K562 (cell line): ENCODE measurements at places on chromosomes 5 and 9.

- no peak for DNase-seq
These were observed 2.9 kb upstream of the KLF4 start for GRCh38 chr9:107492381-107492970.

DNA sequence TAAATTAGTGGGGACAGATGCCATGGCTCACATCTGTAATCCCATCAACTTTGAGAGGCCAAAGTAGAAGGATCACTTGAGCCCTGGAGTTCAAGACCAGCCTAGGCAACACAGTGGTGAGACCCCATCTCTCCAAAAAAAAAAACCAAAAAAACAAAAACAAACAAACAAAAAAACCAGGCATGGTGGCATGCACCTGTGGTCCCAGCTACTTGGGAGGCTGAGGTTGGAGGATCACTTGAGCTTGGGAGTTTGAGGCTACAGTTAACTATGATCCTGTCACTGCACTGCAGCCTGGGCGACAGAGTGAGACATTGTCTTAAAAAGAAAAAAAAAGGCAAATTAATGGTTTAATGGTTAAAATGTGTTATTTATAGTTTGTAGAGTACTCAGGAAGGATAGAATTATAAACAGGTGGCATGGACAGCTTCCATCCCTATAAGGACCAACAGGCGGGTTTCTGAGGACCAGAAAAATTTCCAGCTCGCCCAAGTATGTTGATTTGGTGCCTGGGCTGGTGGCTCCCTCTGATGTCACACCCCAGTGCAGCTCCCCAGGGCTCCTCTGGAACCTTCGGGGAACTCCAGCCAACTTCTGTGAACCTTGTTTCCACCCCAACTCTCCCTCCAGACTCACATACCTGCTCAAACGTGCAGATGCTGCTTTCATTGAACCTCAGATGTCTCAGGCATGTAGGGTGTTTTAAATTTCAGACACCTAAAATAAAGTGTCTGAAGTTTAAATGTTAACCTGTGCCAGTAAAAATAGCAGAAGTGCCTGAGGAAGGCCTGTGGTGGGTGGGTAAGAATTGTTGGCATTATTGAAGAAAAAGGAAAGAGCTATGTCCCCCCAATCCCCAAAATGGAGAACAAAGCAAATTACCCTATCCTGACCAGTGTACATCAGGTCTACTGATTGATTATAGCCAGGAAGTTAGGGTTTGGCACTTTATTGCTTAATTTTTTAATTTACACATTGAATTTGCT, 69.0 kb downstream of the TRIO start:
- DNase-seq, result no peak

DNA sequence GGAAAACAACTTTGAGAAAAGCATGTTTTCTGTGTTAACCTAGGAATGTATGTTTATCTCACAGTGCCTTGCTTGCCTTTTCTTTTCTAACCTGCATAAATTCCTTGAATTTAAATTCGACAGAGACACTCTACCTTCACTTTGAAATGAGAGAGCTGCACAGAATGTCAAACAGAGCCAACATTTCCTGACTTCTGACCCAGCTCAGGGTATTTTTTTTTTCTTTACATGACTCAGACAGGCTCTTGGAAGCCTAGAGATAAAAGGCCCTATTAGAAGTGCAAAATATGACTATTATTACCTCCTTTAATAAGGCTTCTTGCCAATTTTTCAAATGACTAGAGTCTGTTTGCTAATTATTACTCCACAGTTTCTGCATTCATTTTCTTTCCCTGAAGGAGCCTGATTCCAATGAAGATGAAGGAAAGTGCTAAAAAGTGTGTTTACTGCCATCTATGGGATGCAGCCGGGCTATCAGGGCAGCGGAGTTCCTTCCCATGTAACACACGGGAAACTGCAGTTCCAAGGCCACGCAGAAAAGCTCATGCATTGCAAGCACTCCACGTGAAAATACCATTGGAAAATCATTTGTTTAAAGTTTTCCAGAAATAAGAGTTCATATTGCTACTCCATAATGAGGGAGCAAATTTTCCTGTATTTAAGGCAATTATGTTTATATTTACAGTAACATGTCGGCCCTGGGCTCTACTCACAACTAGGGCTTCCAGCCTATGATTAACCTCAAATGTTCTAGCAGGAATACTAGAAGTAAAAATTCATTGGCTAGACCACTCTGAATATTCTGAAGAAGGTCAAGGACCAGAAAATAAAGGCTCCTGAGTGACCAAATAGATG, 485.6 kb downstream of the ZSWIM6 start:
- no peak for DNase-seq

DNA sequence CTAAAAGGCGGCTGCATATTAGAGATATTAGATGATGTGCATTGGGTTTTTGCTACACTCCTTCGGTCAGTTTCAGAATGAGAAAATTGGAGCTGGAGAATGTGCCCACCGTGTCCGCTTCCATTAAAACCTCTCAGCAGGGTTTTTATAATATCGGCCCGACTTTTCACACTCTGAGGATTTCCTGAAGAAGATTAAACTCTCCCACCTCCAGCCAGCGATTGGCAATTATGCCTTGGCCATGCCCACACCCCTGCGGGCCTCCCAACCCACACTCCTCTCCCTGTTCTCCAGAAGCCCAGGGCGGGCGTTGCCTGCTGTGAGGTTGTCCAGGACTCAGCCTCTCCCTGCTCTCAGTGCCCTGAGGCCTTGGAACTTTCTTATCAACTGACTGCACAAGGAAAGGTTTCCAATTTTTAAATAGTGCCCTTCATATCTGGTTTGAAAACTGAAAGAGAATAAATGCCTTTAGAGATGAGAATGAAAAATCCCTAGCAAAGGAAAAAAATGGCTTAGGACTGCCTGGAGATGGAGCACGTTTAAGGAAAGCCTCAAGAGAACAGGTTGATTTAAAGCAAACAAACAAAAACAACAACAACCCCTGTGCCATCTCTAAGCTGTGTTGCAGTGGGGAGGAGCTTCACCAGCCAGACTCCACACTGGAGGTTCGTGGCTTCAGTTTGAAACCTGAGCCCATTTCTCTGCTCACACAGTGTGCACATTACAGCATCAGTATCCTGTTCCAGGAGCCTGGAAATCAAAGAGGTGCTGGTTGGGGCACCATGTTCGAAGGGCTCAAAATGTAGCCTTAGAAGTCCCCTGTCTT, 292.9 kb downstream of the NSG2 start:
- no peak for DNase-seq

GRCh38 chr9:29325894-29326293, 1752.6 kb upstream of the C9orf72 start:
- no peak for DNase-seq

DNA sequence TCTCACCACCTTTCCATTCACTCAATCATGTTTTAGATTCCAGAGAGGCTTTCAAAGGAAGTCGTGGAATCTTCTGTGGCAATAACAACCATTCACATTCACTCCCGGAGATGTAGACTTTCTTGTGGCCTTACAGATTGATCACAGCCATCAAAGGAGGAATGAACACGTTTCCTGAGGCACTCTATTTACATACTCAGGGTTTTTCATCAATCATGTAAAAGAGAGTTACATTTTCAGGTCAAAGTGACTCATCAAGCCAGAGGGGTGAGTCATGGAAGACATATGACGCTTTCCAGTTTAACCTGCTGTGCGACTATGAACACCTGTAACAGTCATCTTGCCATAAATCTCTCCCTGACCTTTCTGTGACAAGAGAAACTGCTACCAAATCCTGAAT, 39.3 kb upstream of the RAD23B start:
- peak; percentile 13 for DNase-seq

DNA sequence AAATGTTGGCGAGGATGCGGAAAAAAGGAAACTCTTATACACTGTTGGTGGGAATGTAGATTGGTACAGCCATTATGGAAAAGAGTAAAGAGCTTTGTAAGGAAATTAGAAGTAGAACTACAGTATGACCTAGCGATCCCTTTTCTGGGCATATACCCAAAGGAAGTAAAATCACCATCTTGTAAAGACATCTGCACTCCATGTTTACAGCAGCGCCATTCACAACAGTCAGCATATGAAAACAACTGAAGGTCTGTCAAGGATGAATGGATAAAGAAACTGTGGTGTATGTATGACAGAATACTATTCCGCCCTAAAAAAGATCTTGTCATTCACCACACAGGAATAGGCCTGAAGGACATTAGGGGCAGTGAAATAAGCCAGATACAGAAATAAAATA, 27.7 kb upstream of the SLC25A51 start:
- no peak for DNase-seq

DNA sequence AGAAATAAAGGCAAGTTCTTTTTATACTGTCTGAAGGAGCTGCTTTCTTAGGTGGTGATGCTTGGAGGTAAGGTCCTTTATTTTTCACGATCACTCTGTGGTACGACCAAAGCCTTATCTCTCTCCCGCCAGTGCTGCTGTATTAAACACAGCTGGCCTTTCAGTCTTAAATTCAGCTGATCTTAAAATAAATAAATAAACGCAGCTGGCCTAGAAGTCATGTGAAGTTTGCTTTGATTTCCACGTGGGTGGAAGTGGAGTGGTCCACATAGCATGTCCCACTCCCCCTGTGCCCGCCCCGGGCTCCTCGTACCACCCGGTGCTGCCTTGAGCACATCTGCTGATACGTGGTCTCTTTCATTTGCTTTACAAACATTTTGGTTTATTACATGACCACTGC, 260.4 kb downstream of the FANCC start:
- no peak for DNase-seq

GRCh38 chr5:1294206-1294834, 548 bp downstream of the TERT start:
- peak; percentile 30 for DNase-seq

GRCh38 chr9:108086624-108087023, 597.1 kb upstream of the KLF4 start:
- DNase-seq, result no peak

- DNase-seq, result no peak
These were observed 86.9 kb downstream of the BASP1 start for GRCh38 chr5:17304282-17304681.

DNA sequence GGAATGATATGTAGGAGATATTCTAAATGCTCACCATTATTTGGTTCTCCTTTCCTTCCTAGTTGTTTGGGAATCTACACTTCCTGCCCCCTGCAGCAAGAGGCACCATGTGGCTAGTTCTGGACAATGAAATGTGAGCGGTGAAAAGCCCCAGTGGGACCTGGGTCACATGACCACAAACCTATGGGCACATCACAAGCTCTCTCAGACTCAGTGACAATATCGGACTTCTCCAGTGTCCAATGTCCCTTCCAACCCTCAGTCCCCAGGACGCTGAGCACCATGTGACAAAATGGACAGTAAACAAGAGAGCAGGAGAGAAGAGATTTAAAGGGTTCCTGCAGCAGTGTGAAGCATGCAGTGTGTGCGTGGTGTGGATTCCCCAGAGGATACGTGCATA, 44.6 kb upstream of the FOXE1 start:
- no peak for DNase-seq

- DNase-seq, result no peak
These were observed 889.3 kb downstream of the MAT2B start for GRCh38 chr5:164394686-164395194.

- DNase-seq, result no peak
These were observed 14.6 kb downstream of the CPEB4 start for GRCh38 chr5:173902743-173903142.

DNA sequence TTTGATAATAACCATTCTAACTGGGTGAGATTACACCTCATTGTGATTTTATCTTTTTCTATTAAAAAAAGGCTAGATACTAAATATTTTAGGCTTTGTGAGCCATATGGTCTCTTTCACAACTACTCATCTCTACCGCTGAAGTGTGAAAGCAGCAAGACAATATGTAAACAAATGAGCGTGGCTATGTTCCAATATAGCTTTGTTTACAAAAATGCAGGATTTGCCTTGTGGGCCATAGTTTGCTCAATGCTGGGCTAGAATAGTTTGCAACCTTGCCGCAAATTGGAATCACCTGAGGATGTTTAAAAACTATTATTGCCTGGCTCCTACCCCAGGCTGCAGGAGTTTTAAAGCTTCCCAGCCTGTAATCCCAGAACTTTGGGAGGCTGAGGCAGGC, 10.2 kb upstream of the GPR150 start:
- no peak for DNase-seq

DNA sequence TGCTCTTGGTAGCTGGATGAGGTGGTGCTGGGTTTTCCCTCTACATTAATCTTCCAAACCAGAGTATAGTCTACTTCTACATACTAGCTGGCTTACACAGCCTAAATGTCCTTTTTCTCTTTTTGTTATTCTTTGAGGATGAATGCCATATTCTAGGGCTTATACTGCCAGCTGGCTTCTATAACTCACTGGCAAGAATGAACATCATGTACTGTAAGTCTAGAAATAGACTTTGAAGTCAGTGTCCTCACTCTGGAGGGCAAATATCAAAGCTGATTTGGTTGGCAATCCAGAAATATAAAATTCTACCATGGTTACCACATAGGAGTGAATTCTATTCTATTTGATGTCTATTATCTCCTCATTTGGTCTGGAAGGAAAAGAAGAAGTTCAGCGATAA, 251.7 kb upstream of the TYRP1 start:
- DNase-seq, result no peak

GRCh38 chr5:123875561-123876275, 363.7 kb downstream of the CSNK1G3 start:
- no peak for DNase-seq

DNA sequence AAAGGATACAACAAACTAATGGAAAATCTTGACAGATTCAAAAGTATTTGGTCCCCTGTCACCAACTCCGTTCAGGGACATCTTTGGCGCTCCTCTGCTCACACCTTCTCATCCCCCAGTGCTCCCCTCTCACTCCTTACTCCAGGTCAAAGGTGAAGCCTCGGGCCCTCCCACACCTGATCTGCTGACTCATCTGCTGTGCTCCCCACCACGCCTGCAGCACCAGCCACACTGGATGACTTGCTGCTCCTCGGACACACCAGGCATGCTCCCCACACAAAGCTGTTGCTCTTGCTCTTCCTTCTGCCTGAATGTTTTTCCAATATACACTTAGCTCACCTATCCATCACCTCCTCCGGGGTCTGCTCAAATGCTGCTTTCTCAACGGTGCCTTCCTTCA, 123.4 kb downstream of the ESM1 start:
- DNase-seq, result peak; percentile 24

- DNase-seq, result no peak
These were observed 13.8 kb downstream of the ST8SIA4 start for GRCh38 chr5:100889165-100889743.

- no peak for DNase-seq
These were observed 14.1 kb downstream of the POLR3G start for GRCh38 chr5:90488791-90489190.

DNA sequence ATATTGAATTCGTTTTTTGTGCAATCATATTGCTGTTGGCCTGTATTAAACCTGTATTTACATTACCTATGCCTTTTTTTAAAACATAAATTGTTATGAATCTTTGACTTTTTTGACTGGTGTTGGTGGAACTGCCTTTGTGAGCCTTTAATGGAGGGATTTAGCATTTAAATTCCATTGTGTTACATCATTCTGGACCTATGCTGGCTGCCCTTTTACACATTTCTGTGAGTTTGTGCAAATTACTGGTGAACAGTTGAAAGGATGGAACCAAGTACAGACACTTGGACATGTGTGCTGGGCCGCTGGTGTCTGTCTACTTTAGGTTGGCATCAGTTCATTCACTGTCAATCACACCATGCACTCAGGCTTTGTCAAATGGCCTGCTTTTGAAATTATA, 3.4 kb downstream of the SNX18 start:
- DNase-seq, result no peak
